ENCODE measurements at places on chromosomes 5 and 9.

GRCh38 chr9:5025416-5025815 lies 40.3 kb downstream of the JAK2 start:
- no peak for DNase-seq

DNA sequence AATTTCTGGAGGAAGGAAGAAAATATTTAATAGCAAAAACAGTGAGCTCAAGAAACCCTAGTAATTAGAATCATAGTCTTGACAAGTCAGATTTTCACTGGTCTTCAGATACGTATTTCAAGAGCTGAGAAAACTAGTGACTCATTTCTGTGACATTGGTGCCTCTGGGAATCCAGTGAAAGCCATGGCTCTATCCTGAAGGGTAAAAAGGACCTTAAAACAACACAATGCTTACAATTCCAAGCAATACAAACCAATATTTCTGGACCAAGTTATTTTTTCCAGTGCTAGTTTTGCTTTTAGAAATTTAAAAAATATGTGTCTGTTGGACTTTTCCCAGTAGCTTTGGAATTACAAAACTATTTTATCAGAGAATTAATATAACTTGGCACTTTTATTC lies 140.3 kb downstream of the LPAR1 start:
- no peak for DNase-seq

- no peak for DNase-seq
These were observed 1308.3 kb upstream of the CDH9 start for GRCh38 chr5:28346696-28347095.

DNA sequence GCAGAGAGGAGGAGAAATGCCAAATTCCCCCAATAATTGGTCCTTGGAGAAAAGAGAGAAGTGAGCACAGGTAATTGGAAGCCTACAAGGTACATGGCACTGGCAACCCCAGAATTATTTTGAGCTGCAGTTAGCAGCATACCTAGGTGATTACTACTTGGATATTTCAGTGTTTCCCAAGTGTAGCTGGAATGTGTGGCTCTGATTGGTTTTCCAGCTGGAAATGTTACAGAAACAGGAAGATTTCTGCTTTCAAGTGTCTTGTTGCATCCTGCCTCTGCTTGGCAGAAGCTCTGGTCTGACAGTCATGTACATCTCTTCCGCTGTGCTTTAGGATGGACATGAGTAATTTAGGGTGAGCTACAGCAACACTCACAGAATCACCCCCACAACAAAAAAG lies 262.1 kb downstream of the ENC1 start:
- DNase-seq = no peak

GRCh38 chr5:35832762-35833161 lies 23.9 kb upstream of the IL7R start:
- DNase-seq = no peak

- DNase-seq = no peak
These were observed 133.4 kb downstream of the SLC12A2 start for GRCh38 chr5:128216860-128217531.

GRCh38 chr9:104586496-104587180 lies 12.6 kb downstream of the OR13C5 start:
- DNase-seq = no peak

- DNase-seq = no peak
These were observed 82.3 kb upstream of the EPB41L4B start for GRCh38 chr9:109403116-109403515.

- DNase-seq = no peak
These were observed 151.0 kb upstream of the TBC1D2 start for GRCh38 chr9:98406469-98406868.

GRCh38 chr9:87725900-87726709 lies at the start of gene CTSL:
Gene CTSL, plus strand, starts transcription at chr9:87726119. Its CDS starts 1,485 bp downstream, at chr9:87727604.
- peak; percentile 5 for DNase-seq

GRCh38 chr9:105305856-105306255 lies 61.4 kb downstream of the SLC44A1 start:
- no peak for DNase-seq

- no peak for DNase-seq
These were observed 51.5 kb downstream of the MLLT3 start for GRCh38 chr9:20570756-20571155.

GRCh38 chr9:34576597-34577399 lies 12.7 kb downstream of the CNTFR start:
- no peak for DNase-seq

GRCh38 chr9:5364294-5365024 lies 24.8 kb upstream of the RLN1 start:
- DNase-seq = no peak

GRCh38 chr9:16619402-16619801 lies 251.1 kb downstream of the BNC2 start:
- no peak for DNase-seq

DNA sequence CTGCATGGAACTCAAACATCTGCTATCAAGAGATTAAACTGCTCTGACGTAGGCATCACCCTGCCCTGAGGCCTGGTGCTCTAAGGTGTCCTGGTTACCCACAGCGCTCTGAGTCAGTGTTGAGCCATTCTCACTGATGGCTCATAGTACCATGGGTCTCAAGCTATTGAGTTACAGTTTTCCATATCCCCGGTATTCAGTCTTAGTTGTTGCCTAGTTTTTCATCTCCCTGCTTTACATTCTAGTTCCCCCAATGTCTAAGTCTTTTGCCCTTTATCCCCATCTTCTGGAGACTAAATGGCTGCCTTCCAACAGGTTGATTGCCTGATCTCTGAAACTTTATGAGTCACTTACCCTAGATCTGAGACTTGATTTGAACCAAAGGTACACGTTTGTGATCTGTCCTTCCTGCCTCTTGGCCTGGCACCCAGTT lies 161.2 kb upstream of the PTGER4 start:
- DNase-seq = no peak

- no peak for DNase-seq
These were observed 69.6 kb upstream of the PRRC1 start for GRCh38 chr5:127447827-127448226.

- no peak for DNase-seq
These were observed 133.4 kb downstream of the OLFM1 start for GRCh38 chr9:135220601-135221575.

DNA sequence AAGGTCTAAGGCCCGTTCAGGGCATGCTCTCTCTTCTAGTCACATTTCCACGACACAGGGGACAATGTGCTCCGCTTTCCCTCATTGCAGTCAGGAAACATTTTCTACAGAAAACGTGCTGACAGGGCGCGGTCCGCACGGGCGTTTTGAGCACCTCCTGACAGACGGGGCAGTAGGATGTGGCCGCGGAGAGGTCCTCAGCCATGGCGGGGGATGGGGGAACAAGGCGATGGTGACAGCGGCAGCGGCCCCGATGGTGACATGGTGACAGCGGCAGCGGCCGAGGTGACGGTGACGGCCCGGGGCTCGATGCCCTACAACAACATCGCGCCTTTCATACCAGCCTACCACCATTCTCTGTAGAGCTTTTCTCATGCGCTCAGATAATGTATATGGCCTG lies 4.1 kb downstream of the PLPP1 start:
- no peak for DNase-seq

DNA sequence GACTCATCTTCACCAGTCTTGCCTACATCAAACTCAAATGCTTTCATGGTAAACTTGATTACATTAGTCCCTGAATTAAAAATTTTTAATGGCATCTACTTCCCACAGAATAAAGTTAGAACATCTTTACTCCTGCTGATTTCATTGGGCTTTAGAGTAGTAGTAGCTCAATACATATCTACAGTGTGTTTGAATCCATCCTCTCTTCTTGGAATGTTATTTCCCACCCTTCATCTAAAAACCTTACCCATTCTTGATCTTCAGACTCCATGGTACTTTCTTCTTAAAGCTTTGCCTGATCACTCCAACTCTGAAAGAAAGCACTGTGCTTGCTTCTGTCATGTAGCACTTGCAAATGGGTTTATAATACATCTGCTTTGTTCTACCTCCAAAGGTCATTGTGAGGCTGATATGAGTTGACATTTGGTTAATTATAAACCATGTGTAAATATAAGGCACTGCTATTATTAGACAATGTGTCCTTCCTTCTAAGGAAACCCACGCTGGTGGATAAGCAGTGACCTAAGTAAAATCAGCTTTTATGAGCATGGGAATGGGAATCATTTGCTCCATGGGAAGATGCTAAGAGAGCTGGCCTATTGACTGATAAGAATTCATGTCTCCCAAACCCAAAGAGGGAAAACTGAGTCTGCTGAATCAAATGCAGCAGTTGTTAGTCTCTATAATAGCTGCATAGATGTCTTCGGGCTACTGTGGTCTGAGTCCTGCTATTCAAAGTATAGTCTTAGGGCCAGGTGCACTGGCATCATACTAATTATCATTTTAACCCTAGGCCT lies 7.5 kb upstream of the PRLR start:
- DNase-seq = no peak

- DNase-seq = no peak
These were observed 353.5 kb downstream of the ENC1 start for GRCh38 chr5:74286734-74287695.

- no peak for DNase-seq
These were observed 4.6 kb downstream of the KIF2A start for GRCh38 chr5:62310426-62311143.

DNA sequence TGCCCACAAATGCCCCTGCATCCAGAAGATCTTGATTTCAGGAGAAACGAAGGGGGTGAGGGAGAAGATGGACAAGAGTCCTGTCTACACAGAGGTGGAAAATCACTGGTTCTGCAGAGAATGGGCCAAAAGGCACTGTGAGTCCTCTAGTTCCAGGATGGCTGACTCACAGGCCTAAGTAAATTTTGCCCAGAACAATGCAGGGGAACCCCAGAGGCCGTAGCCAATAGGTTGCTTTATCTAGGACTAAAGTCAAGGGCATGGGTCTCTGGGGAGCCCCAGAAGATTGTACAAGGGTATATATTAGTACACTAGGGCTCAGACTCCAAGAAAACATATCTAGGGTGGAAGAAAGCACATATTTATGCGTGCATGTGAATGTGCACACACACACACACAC lies 98.0 kb downstream of the SLIT3 start:
- DNase-seq = no peak

GRCh38 chr5:38751103-38751502 lies 94.7 kb upstream of the OSMR start:
- DNase-seq = no peak

DNA sequence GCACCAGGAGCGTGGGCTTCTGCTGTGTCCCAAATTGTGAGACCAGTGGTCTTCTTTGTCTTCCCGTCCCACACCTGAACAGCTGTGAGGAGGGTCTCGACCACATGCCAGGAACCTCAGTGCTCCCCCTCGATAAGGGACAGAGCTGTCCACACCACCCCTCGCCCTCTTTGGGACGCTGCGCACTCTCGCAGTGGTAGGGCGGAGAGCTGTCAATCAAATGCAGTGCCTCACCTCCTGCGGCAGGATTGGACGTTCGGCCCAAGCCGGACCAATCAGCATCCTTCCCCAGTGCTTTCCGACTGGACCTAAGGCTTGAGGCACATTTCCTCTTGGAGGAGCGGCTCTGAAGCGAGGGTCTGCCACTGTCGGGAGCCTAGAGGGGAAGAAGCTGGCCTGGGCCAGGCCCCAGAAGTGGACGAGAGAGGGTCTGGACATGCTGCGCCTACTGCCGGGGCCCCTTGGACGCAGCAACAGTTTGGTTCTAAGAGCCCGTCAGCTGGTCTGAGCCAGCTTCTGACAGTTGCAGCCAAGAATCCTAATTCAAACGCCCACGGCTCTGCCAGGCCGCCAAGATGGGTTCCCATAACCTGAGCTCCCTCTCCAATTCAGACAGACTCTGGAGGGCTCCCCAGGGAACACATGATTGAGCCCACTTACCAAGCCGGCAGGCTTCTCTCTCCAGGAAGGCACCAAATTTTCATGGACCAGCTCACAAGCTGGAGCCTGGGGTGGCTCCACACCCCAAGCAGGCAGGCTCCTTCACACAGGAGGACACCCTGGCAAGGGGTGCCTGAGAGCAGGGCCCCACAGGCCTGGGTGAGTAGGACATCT lies 28.1 kb upstream of the ADAMTS2 start:
- no peak for DNase-seq

- no peak for DNase-seq
These were observed 6.9 kb upstream of the EXOC3 start for GRCh38 chr5:435961-436640.

DNA sequence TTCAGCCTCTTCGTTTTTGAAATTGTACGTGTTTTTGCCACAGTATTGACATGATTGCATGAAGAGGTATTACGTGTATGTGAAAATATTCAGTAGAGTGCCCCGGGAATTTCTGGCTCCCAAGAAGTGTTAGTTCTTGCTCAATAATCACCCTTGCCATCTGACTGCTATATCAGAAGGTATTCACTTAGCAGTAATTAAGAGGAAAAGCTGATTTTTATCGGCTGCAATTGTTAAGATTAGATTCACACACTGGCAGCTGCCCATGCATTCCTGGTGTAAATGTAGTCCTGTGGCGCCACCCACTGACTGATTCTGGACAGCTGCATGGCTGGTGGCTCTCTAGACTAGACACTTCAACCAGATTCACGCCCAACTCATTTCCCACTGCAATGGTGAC lies 440.1 kb upstream of the ADAMTS16 start:
- no peak for DNase-seq

GRCh38 chr9:33019797-33020196 lies 5.3 kb upstream of the DNAJA1 start:
- DNase-seq = no peak

- no peak for DNase-seq
These were observed 57.4 kb upstream of the SIMC1 start for GRCh38 chr5:176180781-176181180.

- no peak for DNase-seq
These were observed 74.4 kb upstream of the EQTN start for GRCh38 chr9:27371382-27371781.

- DNase-seq = no peak
These were observed 28.4 kb downstream of the SECISBP2 start for GRCh38 chr9:89346696-89347095.

- DNase-seq = no peak
These were observed 15.0 kb downstream of the CARD19 start for GRCh38 chr9:93111001-93111370.

GRCh38 chr5:1000329-1000728 lies 8.3 kb upstream of the NKD2 start:
- no peak for DNase-seq

Measured in stimulated activated CD8-positive, alpha-beta memory T cell treated with anti-CD3 and anti-CD28 coated beads, Interleukin-7, amount 100 ng/mL, for 4 hours (primary cell).